SHP77 (cell line): ENCODE measurements at places on chromosomes 11 and 22.

DNA sequence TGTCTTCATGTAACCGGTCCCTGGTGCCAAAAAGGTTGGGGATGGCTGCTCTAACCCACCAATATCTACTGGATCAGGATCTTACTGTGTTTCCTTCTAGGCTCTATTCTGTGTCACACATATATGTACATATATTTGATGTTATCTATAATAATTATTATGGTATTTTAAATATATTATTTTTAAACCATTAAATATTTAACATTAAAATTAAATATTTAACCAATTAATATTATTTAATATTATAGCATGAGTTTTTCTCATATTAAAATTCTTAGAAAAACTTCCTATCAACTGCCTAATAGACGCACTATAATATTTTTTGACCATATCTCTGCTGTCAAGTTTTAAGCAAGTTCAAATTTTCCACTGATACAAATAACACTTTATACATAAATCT lies 196.9 kb upstream of the PLET1 start:
- no peak for DNase-seq

DNA sequence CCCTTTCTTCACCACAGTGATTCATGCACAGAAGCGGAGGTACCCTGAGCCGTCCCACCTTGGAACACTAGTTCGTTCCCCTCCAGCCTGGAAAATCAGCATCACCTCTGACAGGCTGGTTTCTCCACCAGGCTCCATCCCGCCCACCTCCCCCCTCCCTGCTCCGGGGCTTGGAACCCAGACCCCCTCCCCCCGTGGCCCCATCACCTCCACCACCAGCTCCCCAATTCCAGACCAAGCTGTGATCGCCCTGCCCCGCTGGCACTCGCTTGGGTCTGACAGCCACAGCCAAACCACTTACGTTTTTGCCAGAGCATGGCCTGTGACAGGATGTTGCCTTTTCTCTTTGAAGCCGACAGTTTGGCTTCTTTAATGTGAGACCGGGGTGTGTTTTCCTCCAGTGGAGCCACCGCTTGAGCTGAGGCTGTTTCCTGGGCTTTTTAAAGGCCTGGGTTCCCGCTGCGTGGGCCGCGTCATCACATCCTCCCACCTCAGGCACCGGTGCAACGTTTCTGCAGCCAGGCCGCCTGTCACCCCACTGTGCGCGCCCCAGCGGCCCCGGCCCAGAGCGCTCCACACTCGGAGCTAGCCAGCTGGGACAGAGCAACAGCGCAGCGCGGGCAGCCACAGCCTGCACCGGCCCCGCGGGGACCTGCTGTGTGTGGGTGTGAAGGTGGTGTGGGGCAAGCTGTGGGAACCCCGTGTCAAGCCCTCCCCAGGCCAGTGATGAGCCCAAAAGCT lies at the start of gene POU2AF1:
Gene POU2AF1 (minus strand): TSS at position 415 of the 741 bp plus-strand sequence. CDS start 98 bp downstream, at position 317.
- DNase-seq, result no peak

GRCh38 chr11:33682446-33682845 lies 18.2 kb downstream of the C11orf91 start:
- no peak for DNase-seq

DNA sequence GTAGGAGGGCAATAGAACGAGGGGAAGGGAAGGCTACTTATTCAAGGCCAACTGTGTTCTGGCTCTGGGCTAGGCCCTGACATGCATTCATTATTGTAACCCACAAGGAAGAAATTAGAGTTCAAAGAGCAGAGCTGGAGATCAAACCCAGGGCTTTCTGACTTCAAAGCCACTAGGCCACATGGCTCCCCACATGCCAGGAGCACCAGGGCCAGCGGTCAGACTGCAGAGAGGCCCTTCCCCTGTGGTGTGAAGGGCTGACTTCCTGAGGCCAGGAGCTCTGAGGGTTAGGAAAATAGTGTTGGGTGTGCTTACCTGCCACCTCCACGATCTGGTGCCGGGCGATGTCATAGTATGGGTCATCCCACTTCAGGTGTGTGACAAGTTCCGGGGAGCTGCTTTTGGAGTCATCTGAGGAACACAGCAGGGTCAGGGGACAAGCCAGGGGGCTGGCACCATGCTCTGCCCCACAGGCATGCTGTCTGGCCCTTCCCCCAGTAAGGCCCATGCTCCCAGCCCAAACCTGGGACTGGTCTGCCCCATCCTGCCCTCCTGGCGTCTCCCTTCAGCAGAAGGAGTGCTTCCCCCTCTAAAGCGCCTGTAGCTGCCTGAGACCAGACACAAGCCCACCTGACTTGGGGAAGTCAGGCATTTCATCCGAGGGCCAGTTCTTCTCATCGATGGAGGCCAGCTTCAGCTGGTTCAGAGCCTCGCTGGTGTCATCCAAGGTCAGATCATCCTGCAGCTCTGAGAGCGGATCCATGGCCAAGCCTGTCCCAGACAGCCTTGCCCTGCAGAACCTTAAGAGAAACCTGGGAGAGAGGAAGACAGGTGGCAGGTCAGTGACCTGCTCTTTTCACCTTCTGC lies 4.8 kb downstream of the ARHGAP1 start:
- DNase-seq, result no peak

GRCh38 chr22:40121461-40121860 lies 56.3 kb upstream of the TNRC6B start:
- no peak for DNase-seq

DNA sequence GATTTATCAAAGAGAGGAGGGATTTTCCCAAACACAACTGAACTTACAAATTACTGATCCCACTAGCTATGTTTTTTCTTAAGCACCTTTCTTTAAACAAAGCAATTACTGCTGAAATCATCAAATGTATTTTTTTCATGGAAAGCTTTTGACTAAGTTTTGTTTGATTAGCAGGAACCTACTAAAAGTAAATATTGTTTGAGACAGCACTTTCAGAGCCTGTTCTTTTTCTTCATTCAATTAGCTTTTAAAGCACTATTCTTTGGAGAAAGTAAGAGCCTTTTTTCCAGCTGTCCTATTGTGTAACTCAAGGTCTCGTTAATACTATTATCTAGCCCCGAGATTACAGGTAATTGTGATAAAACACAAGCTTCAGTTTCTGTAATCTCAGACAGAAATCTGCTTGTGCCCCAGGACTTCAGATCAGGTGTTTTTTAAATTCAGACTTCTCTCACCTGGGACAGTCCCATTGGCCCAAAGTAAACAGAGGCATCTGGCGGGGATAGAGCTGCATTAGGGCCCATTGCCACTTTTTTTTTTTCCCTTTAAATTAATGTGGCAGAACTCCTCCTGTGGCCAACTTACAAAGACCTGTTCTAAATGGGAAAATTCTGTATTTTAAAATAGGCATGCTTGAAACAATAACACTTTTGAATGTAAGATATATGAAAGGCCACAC lies 11.0 kb downstream of the CSTPP1 start:
- DNase-seq, result no peak

DNA sequence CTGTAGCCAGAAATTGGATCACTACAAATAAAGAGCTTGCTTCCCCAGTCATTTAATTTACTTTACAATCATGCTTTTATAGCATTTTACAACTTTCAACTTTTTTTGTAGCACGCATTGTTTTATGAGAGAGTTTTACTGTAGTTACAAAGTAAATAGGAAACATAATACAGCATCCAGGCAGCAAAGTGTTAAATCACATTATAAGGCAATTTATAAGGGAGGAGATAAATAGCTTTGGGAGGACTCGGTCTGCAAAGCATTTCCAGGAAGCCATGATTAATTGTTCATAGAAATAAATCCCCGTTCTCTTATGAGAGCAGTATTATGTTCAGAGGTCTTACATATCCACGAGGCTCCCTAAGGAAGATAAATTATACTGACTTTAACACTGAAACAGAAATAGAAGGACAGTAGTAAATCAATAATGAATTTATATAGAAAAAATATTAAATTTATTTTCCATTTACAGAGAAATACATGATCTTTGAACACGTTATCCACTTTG lies 792.6 kb upstream of the RAG2 start:
- no peak for DNase-seq
